ENCODE measurements at places on chromosomes 4 and X. TPM values are rescaled to one million over a fixed set of nuclear protein-coding genes. Genes with fewer than 3 reads are reported as not detected.

DNA sequence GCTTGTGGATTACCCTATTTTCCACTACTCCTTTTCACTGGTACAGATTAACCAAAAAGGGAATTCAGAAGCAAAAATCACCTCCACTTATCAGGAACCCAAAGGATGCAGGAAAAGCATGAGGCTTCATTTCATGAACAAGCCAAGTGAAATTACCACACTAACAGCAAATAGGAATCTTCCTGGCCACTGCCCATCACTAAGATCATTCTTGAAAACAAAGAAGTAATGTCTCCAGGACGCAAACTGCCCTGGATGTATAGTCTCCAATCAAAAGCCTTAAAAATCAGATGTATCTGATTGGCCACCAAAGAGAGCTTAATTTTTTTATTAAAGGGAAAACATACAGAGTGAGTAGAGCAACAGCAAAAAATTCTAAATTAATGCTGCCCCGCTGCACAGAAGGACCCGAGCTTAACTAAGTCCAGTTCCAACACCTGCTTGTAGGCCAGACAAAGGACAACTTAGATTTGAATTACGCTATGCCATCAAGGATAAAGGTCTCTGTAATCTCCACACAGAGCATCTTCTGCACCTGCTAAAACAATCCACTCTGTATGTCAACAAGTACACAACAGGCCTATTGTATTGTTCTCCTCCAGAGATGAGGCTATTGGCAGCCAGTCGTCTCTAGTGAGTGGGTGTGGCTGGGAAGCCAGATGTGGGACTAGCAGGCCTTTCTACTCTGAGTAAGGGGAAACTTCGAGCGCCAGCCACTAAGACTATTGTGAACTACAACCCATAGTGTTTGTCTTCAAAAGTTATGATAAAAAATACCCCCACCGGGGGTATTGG lies 12.4 kb downstream of the ZDHHC9 start:
- DNase-seq: peak; percentile 53

GRCh38 chr4:1321946-1322650 lies 24.9 kb upstream of the UVSSA start:
- no peak for DNase-seq

GRCh38 chr4:165602621-165603020 lies 223.8 kb downstream of the CPE start:
- no peak for DNase-seq

- no peak for DNase-seq
Observed at GRCh38 chr4:2243681-2244380, 1.9 kb upstream of the HAUS3 start.

- DNase-seq: no peak
Observed at GRCh38 chr4:6538575-6538974, 36.4 kb upstream of the MAN2B2 start.

MAGEC2 gene
- total RNA-seq: not detected
